ENCODE measurements at places on chromosomes 12 and 14. TPM values are rescaled to one million over a fixed set of nuclear protein-coding genes. Genes with fewer than 3 reads are reported as not detected.

AMN gene
- 0.32 TPM for total RNA-seq

KRT76 gene
- not detected for total RNA-seq

MMP19 gene
- total RNA-seq = 37.5 TPM

CMA1 gene
- total RNA-seq = not detected

FAM177A1 gene
- 35.1 TPM for total RNA-seq

CCDC177 gene
- total RNA-seq = not detected

KRT72 gene
- not detected for total RNA-seq

HVCN1 gene
- 1.3 TPM for total RNA-seq

SMCO2 gene
- not detected for total RNA-seq

ANKRD33 gene
- total RNA-seq = not detected

KRT83 gene
- not detected for total RNA-seq

DAO gene
- not detected for total RNA-seq

MEG3 gene
- 105 TPM for total RNA-seq

ANKS1B gene
- total RNA-seq = 8.2 TPM

LAG3 gene
- total RNA-seq = not detected

GAS2L3 gene
- not detected for total RNA-seq

CD163 gene
- total RNA-seq = 120 TPM

MYL6B gene
- total RNA-seq = 53.6 TPM

VRTN gene
- not detected for total RNA-seq

GPR65 gene
- 0.32 TPM for total RNA-seq

Data from ascending aorta (tissue), 2 donors.